Lung (tissue), 17 donors: ENCODE measurements at places on chromosomes 6 and 20. TPM values are rescaled to one million over a fixed set of nuclear protein-coding genes. Genes with fewer than 3 reads are reported as not detected.

The SESN1 gene
- 23.2 TPM for total RNA-seq

The PSORS1C1 gene
- 2.6 TPM for total RNA-seq

The GSTA2 gene
- total RNA-seq: 3.4 TPM

The CST7 gene
- total RNA-seq: 5.0 TPM

The UBD gene
- total RNA-seq: 2.1 TPM

The HMGCLL1 gene
- 3.6 TPM for total RNA-seq

The SCP2D1 gene
- total RNA-seq: not detected

The SLC22A7 gene
- not detected for total RNA-seq

The HSP90AB1 gene
- total RNA-seq: 458 TPM

The TGM2 gene
- total RNA-seq: 476 TPM

The MYL9 gene
- 40.8 TPM for total RNA-seq
